ENCODE measurements at places on chromosomes 13 and 19. TPM values are rescaled to one million over a fixed set of nuclear protein-coding genes. Genes with fewer than 3 reads are reported as not detected.

DNA sequence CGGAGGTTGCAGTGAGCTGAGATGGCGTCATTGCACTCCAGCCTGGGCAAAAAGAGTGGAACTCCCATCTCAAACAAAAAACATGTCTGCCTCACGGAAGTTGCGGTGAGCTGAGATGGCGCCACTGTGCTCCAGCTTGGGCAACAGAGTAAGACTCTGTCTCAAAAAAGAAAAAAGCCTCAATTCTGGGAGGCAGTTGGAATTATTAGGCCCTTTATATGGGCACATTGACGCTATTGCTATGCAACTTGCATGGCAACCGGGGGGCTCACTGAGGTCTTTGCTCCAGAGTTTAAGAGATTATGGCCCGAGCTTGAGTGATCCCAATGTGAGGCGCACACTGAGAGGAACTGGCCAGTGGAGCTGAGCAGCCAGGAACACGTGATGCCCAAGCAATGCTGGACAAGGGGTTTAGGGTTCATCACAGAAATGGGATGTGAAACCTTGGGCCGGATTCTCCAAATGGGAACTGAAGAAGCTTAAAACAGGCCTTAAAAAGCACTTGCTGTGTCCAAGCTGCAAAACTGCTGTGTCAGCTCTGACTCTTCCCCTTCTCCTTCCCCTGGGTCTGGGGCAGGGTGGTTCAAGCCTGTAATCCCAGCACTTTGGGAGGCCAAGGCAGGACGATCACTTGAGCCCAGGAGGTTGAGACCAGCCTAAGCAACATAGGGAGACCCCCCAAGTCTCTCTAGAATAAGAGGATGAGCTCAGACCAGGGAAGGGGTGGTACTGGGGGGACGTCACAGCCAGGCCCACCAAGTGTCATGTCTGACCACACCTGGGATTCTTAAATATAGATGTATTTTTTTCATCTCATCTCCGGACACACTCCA is 2.5 kb downstream of the FTL start:
- no peaks in the 10 kb centered on the region for H3K27me3 ChIP-seq
- H3K27ac ChIP-seq = peak overlapping the region; percentile 23
- peak overlapping the region; percentile 96 for H3K4me3 ChIP-seq

The PRR20D gene
- not detected for total RNA-seq

- no peak for DNase-seq
- H3K27me3 ChIP-seq = no peaks in the 10 kb centered on the region
- H3K27ac ChIP-seq = no peak overlapping the region
- H3K4me1 ChIP-seq = no peaks in the 10 kb centered on the region
These were observed 60.6 kb downstream of the CDADC1 start for GRCh38 chr13:49308097-49308875.

The RFPL4AL1 gene
- not detected for total RNA-seq
